Placental pericyte (primary cell): ENCODE measurements at places on chromosomes 7 and 10. TPM values are rescaled to one million over a fixed set of nuclear protein-coding genes. Genes with fewer than 3 reads are reported as not detected.

Gene NPC1L1
- total RNA-seq, result under 0.01 TPM in 1 of 2 replicates, not detected in the other

Gene MBL2
- not detected in 2 replicates for total RNA-seq

Gene IQCE
- 15.5 and 17.6 TPM in 2 replicates for total RNA-seq

Gene GNAT3
- total RNA-seq, result not detected in 2 replicates
